ENCODE measurements at places on chromosomes 12 and 14.

DNA sequence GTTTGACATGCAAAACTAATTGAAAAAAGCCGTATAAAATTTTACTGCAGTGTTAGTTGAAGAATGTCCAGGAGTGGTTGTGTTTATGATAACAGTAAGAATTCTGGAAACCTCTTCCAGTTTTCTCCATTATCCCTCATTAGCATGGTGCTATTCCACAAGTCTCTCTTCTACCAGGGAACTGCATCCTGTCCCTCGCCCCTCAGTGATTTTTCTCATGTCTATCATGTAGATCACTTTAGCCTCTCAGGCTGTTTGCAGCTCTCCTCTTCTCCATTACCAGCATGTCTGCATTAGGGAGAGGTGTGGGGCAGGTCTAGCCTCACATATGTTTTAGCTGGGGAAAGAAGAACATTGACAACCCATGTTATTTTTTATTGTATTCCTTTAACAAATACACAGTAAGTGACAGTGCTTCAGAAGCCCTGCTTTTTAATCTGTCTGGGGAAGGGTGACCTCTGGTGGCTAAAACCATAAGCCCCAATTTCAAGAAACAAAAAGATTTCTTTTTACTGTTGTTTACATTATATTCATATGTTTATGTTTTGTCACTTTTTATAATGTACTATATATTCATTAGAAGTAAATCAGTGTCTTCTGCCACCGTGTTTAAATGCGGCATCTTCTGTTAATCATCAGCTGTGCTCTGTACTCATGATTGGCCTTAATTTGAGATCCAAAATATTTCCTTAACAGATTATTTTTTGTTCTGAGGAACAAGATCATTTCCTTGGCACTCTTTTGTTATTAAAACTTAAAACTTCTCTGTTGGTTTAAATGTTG is 70.7 kb downstream of the RASSF8 start:
- DNase-seq, result no peak

- DNase-seq, result no peak
Measured at GRCh38 chr14:37515771-37516170, 79.3 kb downstream of the FOXA1 start.

DNA sequence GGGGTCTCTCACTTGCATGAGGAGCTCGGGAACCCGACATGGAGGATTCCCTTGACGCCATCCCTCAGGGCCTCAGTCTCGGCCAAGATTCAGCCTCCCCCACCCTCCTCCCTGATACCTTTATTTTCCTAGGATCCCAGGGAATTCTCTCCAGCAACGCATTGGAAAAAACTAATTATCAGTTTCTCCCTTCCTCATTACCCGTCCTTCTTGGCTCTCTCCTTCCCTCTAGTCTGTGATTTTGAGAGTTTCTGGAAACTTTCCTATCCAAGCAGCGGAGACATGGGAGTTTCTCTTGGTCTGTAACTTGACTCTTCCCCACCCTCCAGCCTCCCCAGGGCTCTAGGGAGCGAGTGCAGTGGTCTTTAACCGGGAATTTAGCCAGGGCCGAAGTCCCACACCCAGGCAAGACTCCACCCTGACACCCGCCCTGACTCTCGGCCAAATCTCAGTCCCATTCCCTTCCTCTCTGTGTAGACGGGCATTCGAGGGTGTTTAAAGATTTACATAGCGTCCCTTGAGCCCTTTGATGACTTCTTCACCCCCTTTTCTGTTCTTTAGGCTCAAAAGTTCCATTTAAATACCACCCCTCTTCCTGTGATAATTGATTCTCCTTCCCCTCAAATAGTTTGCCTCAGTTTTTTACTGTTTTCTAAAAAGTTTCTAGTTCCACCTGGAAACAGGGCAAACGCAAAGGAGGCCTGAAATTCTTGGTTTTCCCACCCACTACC is 6.7 kb downstream of the HOXC5 start:
- no peak for DNase-seq

DNA sequence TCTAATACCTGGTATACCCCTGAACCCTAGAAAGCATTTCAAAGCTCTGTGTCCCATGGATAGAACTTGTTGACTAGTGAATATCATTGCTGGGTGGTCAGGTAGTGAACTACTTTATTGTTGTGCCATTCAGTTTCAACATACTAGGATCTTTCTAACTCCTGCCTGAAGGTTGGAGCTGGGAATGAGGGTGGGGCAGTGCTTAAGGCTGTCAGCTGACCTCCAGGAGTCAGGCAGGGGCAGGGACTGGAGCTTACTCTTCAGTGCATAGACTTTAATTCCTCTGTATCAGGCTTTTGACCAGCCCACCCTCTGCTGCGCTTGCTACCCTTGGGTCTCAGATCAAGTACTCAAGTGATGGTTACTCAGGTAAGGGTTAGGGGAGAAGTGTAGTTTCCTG is 102.6 kb upstream of the RFX4 start:
- DNase-seq, result no peak

GRCh38 chr14:20630340-20631022 is 11.0 kb downstream of the OR6S1 start:
- DNase-seq, result no peak

Measured in lower leg skin (tissue), 4 donors.